ENCODE measurements at places on chromosomes 1 and 21.
A peak's percentile ranks its signal among the peaks of the same experiment; 100 is the strongest.

- DNase-seq, result no peak
Measured at GRCh38 chr1:38015978-38016725, 3.6 kb downstream of the UTP11 start.

DNA sequence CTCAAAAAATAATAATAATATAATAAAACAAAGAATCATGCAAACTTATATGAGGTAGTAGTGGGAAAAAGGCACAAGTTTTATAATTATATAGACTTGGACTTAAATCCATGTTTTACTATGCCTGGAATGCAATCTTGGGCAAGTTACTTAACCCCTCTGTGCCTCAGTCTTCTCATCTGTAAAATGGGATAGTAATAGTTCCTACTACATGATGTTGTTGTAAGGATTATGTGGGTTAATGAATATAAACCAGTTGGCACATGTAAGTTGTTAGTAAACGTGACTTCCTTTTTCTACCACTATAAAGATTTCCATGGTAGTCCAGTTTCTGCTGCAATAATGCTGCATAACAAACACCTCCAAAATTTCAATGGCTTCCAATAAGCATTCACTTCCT is 10.8 kb upstream of the KIF14 start:
- no peak for DNase-seq

- DNase-seq, result peak; percentile 61
Measured at GRCh38 chr1:31422505-31423319, 9.7 kb downstream of the SERINC2 start.

- DNase-seq, result no peak
Measured at GRCh38 chr1:179126338-179127060, 44.6 kb downstream of the TOR3A start.

DNA sequence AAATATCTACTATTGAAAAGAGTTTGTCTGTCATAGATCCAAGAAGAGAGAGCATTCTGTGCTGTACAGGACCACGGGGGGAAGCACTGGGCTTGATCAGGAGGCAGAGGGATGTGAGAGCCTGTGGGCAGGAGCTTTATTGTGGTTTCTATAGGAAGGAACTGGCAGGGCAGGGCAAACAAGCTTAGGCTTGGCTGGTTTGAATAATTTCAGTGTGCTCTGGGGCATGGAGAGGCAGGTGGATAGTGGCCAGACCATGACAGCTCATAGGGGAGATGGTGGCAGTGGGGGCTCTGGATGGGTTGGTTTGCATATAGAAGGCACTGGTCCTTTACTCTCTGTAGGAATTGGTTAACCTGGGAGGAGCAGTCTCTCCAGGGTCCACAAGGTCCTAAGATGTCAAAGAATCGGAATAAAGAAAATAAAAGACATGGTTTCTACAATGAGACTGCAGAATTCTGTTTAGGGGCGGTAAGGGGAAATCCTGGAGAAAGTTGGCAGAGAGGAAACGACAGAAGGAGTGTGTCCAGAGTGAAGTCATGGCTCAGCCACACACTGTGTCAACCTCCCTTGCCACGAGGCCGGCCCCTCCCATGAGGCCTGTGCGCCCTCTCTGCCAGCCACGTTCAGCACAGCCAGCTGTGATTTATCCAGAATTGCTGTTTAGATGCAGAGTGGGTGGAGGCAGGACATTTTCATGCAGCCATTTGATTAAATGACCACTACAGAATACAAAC is 81.7 kb upstream of the PGBD5 start:
- no peak for DNase-seq

DNA sequence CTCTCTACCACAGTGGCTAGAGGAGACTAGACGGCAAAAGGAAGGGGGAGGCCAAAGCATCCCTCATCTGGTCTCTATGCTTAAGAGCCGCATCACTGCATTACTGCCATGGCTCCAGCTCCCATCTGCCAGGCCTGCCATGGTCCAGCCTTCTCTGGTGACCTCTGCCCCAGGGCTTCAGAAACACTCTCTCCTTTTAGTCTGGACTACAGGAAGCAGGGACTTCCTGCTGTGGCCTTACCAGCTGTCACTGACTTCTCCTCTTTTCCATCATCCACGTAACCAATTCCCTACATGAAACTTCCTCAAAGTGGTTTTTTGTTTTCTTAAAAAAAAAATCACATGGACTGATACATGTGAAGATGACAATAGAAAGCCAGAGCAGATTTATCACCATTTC is 323.1 kb upstream of the NFIA start:
- no peak for DNase-seq

DNA sequence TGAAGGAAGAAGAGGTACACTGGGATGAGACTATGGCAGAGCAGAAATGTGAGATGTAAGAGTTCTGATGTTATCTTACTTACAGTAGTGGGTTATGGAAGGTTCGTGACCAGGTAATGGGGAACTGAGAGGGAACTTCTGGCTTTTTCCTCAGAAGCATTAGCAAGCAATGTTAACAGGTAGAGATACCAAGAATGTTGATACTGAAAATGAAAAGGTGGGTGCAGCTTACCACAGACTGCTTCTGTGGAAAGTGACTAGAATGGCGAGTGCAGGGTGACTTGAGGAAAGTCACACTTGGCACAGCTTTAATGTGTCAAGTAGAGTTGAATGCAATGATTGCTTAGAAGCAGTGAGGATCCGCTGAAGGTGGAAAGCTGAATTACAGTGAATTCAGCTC is 70.8 kb downstream of the PLA2G4A start:
- DNase-seq, result no peak

DNA sequence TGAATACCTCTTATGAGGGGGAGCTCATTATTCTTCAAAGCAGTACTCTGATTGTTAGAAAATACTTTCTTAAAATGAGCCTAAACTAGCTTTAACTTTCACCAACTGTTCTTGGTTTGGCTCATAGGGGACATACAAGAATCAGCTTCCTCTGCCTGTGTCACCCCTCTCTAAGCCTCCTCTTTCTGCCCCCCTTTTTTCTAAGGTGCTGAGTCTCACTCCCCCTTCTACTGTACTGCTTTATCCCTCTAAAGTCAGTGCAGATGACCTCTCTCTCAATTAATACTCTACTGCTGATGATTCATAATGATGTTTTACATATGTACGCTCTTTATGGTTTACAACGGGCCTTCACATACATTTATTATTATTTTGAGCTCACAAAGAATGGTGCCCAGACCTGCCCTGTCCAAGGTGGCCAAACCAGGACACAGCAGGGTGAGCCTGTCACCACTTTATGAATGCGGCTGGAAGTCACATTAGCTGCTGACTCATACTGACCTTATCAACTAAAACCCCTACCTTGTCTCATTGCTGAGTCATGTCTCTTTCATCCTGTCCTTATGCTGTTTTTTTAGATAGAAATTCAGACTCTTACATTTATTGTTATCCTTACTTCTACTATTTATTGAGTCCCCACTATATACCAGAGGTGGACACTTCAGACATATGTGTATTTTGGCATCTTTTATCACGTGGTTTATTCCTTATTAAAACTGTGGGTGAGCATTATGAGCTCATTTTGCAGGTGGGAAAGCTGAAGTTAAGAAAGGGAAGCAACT is 126.9 kb downstream of the RNF220 start:
- no peak for DNase-seq

DNA sequence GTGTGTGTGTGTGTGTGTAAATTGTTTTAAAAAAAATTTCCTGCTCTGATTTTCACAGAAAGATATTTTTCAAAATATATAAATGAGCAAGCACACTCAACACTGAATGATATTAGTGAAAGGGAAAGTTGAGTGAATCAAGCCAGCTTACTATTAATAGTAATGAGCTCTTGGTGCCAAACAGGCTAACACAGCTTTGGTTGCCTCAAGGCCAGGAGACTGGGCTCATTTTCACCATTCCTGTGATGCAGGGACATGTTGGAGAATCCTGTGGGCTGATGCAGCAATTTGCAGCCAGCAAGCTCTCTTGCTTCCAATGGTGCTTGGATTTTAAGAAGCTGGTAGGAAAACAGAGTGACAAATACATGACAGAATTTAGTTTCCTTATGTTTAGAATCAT is 30.2 kb downstream of the PLA2G4A start:
- DNase-seq, result no peak

DNA sequence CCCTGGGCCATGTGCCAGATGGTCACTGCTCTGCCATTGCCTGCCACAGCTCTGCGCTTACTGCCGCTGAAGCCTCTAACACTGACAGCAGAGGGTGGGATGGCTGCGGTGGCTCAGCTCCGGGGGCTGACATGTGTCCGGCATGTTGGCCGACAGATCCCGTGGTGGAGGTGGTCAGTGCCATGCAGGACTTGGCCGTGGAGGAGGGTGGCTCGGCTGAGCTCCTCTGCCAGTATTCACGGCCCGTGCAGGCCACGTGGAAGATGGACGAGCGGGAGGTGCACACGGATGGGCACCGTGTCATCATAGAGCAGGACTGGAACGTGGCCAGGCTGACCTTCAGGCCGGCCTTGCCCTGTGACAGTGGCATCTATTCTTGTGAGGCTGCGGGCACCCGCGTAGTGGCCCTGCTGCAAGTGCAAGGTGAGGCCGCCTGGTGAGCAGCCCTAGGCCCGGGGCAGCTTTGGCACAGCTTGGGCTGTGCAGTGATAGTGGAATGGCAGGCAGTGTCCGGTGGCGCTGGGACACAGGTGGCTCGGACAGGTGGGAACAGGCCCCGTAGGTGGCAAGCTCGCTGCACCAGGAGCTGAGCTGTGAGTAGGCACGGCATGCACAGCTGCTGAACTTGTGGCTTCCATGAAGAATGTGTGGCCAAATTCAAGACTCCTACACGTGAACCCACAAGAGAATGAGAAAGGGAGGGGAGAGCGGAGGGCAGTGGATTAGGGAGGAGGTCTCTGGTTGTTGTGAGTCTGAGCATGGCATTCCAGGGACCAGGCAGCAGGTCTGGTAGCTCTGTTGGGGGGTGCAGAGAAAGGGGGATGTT is 91.8 kb downstream of the TRIM11 start:
- no peak for DNase-seq

DNA sequence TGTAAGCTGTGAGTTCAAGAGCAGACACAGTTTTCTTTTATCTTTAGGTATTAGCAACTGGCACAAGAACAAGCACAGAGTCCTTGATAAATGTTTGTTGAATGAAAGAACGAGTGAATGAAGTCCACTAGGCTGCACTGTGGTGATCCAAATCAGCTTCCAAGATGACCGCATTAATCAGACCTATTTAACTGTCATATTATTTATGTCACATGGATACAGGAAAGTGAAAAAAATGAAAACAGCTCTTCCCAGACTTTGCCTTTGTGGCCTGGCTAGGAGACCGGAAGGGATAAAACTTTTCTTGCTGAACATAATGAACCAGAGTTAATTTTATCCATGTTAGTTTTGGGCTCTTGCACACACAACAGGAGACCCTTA is 261.3 kb downstream of the TNR start:
- DNase-seq, result no peak

DNA sequence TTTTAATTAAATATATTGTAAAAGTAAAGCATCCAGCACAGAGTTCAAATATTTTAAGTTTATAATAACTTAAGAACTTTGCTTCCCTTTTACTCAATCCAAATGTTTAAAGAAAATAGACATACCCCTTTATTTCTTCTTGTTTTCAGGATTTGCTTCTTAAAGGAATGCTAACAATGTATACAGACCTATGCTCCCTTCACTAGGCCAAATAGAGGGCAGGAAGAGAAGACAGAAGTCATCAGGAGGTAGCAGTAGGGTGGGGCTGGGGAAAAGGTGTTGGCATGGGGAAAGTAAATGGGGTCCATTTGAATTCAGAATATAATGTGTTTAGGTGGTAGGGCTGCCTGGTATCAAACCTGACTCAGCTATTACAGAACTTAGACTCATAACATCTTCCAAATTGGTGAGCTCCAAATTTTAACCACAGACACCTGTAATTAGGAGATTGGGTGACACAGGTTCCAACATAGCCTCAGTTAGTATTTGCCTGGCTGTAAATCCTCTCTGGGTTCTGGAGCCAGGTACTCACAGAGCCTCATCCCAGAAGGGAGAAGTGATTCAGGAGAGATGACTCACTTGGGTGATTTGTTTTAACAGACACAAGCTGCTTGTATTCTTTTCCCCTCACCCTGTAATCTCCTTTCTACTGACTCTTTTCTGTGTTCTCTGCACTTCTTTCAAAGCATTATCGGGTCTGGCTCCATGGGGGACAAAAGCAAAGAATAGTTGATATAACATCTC is 60.1 kb upstream of the DUSP10 start:
- DNase-seq, result no peak

GRCh38 chr1:14897080-14897449 is 256.5 kb upstream of the TMEM51 start:
- DNase-seq, result no peak

DNA sequence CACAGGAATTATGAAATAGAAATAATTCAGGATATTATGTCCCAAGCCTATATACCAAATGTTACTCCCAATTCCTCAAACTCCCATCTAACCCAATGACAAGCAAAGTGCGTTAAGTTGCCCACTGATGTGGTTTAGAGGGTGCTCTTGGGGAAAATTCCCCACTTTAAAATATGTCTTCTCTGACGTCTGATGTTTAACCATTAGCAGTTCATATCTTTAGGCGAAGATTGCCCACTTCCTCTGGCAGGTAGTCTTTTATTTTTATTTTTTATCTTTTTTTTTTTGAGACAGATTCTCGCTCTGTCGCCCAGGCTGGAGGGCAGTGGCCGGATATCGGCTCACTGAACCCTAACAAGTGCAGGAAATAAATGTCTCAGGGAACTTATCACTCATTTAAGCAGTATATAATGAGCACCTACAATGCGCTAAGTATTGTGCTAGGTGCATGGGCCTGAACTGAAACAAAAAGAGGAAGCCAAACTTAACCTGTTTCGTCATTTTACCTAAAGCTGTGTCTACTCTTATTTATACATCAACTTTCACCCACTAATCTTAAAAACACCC is 1.3 kb upstream of the LYST start:
- no peak for DNase-seq

DNA sequence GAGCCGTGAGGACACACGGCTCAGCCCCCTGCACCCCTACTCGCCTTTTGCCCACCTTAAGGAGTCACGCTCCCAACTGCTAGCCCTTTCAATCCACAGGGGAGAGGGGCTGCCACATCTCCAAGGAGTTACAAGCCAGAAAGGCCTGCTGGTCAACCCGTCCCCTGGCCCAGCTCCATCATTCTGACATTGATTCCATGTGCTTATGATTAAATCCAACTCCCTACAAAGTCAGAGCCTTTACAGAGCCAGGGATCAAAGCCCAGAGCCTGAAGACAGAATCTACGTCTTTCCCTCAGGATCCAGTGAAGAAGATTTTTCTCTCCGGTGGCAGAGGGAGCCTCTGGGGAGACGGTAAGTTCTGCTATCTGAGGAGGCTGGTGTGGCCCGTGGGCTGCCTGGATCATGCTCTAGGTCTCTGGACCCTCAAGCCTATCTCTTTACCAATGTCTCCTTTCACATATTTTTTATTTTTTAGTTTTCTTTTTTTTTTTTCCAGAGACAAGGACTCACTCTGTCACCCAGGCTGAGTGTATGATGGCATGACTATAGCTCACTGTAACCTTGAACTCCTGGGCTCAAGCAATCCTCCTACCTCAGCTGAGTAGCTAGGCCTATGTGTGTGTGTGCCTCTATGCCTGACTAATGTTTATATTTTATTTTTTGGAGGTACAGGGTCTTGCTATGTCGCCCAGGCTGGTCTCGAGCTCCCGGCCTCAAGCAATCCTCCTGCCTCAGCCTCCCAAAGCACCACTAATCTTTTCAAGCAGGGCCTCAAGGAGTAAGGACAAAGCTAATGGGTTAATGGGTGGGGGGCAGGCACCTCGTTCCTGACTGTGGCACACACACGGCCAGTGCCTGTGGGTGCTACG is 61.3 kb downstream of the SLC66A1 start:
- no peak for DNase-seq

GRCh38 chr1:173963477-173963876 is 46.4 kb upstream of the SERPINC1 start:
- DNase-seq, result no peak
